Activated CD4-positive, alpha-beta T cell treated with anti-CD3 and anti-CD28 coated beads for 1 hour (primary cell): ENCODE measurements at places on chromosomes 16 and 17.
A peak's percentile ranks its signal among the peaks of the same experiment; 100 is the strongest.

GRCh38 chr16:68737730-68738629 lies 888 bp downstream of the CDH1 start:
- no peak for DNase-seq

DNA sequence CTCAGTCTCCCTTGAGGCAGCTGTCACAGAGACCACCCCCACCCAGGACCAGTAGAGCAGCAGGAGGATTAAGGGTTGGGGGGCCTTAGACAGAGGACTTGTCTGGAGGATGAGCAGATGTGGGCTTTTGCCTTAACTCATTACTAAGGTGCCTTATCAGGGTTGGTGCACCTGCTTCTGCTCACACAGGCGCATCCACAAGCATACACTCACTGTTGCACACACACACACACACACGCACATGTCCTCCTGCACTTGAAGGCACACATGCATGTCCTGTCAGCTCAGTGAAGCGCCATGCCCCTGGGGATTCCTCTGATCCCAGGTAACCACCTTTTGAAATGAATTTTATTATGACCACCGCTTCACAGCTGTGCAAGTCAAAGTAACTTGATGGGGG lies 1.2 kb downstream of the GFAP start:
- DNase-seq, result no peak

- DNase-seq, result no peak
These were observed 71.5 kb downstream of the RAP1GAP2 start for GRCh38 chr17:2867441-2868424.

DNA sequence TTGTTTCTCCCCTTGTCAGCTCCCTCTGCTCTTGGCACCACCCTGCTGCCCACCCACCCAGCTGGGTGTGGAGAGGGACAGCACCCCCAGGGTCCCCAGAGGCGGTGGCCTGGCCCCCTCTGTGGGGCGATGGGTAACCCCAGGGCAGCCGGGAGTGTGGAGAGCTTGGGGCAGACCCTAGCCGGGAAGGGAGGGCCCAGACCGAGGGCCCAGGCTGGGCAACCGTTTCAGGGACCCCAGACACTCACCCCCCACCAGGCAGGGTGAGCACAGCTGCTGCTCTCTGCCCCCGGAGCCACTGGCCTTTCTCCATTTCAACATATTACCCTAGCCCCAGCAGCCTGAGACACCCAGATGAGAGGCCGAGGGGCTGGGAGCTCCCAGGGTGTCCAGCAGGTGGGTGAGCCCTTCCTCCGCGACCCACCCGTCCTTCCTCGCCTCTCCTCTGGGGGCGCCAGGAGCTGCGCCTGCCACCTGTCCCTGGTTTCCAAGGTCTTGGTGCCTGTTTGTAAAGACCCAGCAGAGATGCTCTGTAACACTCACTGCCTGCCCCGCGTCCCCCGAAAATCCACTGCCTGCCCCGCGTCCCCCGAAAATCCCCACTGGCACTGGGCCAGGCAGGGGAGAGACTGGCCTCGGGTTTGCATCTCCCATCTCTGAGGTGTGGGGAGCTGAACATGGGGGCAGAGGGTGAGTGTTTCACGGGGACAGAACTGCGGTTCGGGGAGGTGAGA lies 45.4 kb downstream of the BAHCC1 start:
- no peak for DNase-seq

- no peak for DNase-seq
These were observed 55.3 kb downstream of the USP22 start for GRCh38 chr17:20987511-20987910.

DNA sequence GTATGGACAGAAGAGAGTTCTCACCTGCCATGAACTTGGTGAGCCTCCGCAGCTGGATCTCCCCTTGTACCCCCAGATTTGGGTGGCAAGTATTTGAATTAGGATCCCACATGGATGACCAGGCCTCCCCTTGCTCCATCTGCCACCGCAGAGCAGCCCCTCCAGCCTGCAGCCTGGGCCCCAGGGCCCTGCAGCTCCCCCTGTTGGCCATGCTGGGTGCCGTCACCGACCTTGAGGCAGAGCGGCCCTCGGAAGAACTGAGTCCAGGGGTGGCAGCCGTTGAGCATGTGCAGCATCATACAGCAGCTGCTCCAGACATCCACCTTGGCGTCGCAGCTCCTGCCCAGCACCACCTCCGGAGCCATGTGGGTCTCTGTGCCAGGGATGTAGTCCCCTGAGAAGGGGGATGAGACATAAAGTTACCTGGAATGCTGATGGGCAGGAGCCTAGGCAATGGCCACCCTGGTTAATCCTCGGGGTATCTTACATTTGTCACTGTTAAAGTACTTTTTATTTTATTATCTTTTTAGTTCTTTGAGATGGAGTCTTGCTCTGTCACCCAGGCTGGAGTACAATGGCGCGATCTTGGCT lies 9.0 kb upstream of the SPATA32 start:
- peak; percentile 46 for DNase-seq

DNA sequence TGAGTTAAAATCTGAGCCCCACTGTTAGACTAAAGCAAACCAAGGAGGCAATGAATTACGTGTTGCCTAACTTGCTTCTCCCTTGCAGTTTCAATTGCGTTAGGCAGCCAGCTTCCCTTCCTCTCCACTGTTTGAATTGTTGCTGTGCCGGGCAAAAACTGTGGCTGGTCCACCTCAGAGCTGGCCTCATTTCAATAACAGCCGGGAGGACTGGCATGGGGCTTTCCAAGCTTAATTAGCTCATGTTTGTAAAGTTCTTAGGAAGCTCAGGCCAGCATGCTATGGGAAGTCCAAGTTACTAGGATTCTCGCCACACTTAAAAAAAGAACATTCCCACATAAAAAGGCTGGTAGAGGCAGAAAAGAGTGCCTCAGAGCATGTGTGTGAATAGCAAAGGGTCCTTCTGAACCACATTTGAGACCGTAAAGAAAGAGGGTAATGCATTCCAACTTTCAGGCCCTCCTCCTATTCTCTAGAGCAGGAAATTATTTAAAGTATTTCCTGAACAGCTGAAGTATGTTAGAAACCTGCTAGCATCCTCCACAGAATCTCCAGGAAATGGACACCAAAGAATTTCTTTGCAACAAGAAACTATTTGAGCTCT lies 79.0 kb upstream of the SMURF2 start:
- no peak for DNase-seq

DNA sequence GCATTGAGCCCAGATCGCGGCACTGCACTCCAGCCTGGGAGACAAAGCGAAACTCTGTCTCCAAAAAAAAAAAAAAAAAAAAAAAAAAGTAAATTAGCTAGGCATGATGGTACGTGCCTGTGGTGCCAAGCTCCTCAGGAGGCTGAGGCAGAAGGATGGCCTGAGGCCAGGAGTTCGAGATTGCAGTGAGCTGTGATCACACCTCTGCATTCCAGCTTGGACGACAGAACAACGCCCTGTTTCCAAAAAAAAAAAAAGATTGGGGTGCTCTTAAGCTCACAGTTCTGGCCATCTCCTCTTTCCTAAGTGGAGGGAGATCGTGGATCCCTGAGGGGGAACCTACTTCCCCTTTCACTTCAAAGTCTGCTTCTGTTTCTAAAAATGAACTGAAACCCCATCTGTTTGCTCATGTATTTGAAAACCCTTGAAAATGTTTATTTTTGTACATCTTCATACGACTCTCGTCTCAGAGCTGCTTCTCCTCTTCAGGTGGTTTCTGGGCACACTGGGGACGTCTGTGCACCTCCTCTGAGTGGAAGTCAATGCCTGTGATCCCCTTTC lies 138.8 kb downstream of the PRKCA start:
- DNase-seq, result no peak

GRCh38 chr16:57838161-57838560 lies 35.9 kb upstream of the KIFC3 start:
- no peak for DNase-seq

DNA sequence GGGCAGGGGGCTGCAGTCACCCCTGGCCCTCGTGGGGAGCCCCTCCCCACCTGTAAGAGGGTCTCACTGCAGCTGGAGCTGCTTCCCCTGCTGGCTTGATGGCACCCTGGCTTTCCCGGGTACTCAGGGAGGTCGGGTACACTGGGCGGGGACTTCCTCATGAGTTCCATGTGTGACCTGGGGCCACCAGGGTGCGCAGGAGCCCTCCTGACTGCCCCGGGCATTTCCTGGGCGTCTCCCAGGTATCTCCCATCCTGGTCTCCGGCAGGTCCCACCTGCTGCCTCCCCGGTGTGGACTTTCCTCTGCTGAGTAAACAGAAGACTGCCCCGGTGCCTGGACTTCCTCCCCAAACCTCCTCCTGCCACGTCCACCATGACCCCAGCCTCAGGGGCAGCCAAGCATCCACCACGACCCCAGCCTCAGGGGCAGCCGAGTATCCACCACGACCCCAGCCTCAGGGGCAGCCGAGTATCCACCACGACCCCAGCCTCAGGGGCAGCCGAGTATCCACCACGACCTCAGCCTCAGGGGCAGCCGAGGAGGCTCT lies 40.9 kb downstream of the CBFA2T3 start:
- no peak for DNase-seq

GRCh38 chr17:43044024-43044423 lies 19.0 kb downstream of the RND2 start:
- DNase-seq, result no peak

DNA sequence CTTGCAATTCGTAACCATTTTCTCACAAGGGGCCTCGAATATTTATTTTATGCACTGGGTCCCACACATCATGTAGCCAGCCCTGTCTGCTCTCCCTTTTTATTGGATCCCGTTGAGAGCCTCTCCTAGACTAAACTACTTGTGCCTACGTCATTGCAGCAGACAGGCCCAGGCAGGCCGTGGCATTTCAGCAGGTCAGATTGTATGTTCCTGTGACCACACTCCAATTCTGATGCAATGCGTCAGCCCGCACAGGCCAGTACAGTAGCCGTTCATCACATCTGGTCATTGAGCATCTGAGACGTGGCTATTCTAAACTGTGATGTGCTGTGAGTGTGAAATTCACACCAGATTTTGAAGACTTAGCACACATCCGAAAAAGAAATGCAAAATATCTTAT lies 42.2 kb downstream of the ABAT start:
- DNase-seq, result no peak

GRCh38 chr17:81043725-81044427 lies 8.9 kb downstream of the BAIAP2 start:
- DNase-seq, result no peak

DNA sequence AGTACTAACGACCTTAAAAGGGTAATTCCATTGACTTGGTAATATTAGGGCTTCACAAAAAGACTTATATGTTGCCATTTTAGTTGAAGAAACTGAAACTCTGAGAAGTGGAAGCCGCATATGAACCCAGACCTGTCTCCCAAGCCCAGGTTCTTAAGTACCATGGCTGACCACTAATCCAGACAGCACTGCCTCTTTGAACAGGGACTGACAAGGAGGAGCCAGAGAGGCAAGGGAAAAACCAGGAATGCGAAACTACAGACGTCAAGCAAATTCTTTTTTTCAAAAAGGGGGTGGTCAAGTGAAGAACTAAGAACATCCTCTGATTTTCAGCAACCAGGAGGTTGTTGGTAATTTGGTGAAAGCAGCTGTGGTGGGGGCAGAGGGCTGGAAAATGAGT lies 15.2 kb downstream of the CYB5D1 start:
- no peak for DNase-seq

DNA sequence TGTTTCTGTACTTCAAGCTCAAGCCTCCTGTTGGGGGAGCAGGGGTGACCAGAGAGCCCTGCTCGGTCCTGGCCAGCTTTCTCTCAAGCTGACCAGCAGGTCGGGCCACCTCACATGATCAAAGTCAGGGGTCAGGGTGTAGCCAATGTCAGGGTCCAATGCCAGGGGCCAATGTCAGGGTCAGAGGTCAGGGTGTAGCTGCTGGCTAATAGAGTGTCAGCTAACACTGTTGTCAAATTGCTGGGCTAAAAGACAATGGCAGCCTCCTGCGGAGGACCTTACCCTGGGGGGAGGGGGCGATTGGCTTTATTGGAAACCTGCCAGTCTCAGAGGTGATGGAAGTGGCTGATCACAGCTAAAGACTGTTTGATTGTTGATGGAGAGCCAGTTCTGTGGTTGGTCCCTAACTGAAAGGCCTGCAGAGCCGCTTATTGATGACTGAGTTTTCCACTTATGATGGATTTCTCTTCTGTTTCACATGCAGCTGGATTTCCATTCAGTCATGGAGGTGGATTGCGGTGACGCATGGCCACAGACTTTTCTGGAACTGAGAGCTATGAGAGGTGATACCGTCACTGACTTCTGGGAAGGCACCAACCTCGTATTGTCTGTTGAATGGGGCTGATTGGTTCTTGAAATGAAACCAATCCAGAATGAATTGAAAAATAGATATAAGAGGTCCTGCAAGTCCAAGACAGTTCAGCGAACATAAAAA lies 97.4 kb upstream of the ZFHX3 start:
- no peak for DNase-seq

DNA sequence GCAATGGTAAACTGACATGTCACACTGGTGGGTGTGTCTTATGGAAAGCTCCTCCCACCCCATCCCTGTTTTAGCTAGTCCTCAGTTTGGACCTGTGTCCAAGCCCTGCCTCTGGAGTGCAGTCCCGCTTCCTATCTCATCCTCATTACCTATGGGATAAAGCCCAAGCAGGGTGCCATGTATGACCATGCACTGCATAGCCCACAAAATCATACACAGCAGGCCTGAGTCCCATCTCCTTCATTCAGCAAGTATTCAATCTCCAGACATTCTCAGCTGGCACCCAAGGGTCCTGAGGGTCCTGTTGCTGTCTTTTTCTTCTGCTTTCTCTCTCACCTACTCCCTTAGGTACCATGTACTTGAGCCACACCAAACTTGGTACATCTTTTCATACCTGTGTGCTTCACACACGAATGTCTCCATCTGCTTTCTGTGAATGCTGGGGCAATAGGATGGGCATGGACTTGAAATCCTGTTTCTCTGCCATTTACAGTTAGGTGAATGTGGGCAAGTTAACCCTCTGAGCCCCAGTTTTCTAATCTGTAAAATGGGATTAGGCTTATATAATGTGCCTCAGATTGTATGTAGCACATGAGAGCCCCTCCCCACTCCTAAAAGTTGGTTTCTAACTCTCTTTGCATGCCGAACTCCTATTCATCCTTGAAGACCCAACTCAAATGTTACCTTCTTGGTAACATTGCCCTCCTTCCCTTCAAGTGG lies 28.5 kb downstream of the TNS4 start:
- no peak for DNase-seq

DNA sequence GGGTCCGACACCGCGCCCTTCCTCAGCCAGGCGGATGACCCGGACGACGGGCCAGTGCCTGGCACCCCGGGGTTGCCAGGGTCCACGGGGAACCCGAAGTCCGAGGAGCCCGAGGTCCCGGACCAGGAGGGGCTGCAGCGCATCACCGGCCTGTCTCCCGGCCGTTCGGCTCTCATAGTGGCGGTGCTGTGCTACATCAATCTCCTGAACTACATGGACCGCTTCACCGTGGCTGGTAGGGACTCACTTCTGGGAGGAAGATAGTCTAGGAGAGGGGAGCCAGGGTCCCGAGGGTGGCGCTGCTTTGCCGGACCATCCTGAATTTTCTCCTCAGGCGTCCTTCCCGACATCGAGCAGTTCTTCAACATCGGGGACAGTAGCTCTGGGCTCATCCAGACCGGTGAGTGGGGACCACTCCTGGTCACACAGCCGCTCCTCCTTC lies 601 bp downstream of the SPNS1 start:
- no peak for DNase-seq

GRCh38 chr17:17111401-17112393 lies 69.4 kb downstream of the MPRIP start:
- DNase-seq, result no peak

GRCh38 chr16:71460236-71460635 lies 1.8 kb downstream of the ZNF23 start:
- no peak for DNase-seq

- peak; percentile 88 for DNase-seq
These were observed at the start of gene RPL13 for GRCh38 chr16:89560378-89561141. Gene RPL13 (plus strand): TSS chr16:89560682. CDS start chr16:89560960, 278 bp downstream.

- DNase-seq, result no peak
These were observed 7.5 kb downstream of the CCDC40 start for GRCh38 chr17:80043963-80044362.

- no peak for DNase-seq
These were observed 507.5 kb upstream of the SALL1 start for GRCh38 chr16:51658531-51658930.
